GM04504 (cell line): ENCODE measurements at places on chromosomes 6 and 20.

DNA sequence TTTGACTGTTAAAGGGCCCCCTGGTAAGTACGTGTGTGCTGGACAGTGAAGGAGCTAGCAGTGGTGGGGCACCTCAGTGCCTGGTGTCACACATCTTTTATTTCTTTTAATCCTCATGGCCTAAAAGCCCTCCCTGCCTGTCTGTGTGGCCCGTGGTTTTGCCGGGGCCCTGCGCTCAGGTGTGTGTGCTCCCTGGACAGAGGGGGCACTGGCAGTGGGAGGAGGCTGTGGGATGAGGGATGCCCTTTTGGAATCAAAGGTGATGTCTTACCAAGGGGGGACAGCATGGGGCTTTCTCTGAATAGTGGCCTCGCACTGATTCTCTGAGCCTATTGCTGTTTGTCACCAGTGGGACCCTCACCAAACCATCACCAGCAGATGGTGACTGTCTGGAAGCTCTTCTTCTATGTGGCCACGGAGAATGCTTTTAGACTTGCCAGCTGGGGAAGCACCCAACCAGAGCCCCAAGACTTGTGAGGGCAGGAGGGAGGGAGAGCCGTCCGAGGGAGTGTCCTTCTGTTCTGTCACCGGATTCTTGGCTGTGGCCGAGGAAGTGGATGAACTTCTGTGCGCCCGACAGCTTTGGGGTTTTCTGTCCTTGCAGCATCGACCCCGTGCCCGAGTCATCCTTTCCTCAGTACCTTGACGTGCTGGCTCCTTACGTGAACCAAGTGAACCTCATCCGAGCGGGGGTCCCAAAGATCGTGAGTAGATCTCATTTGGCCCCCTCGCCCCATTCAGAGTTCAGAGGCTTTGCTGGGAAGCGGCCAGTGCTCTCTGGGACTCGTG lies 18.1 kb downstream of the PNLDC1 start:
- no peak for DNase-seq

DNA sequence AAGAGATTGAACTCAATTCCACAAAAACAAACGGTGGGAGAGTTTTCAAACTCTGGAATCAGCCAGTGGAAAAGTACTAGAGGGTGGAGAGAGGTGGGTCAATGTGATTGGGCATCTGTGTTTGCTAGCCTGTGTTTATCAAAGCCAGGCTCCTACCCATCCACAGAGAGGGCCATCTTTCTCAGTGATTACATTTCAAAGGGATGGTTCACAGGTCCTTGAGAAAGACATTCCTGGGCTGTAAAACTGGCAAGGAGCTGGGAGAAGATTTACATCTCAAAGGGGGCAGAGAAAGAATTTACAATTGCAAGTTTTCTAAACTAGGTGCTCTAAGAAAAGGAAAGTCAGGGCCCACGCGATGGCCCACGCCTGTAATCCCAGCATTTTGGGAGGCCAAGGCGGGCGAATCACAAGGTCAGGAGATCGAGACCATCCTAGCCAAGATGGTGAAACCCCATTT lies 146.8 kb upstream of the UST start:
- DNase-seq = no peak

DNA sequence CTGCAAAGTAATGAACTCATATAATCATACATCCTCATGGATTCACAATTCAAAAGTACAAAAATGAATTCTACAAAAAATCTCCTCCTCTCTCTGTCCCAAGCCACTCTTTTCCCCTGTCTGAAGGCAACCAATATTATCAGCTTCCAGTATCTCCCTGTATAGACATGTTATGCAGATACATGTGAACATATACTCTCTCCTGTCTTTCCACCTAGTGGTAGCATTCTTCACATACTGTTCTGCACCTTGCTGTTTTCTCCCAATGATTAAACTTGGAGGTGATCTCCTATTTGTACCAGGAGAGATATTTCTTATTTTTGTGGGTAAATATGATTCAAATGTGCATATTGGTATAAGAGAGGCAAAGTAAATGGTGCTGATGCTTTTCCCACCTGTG lies 416.4 kb downstream of the EPM2A start:
- DNase-seq = no peak

GRCh38 chr6:15874326-15874725 lies 211.5 kb upstream of the DTNBP1 start:
- DNase-seq = no peak

DNA sequence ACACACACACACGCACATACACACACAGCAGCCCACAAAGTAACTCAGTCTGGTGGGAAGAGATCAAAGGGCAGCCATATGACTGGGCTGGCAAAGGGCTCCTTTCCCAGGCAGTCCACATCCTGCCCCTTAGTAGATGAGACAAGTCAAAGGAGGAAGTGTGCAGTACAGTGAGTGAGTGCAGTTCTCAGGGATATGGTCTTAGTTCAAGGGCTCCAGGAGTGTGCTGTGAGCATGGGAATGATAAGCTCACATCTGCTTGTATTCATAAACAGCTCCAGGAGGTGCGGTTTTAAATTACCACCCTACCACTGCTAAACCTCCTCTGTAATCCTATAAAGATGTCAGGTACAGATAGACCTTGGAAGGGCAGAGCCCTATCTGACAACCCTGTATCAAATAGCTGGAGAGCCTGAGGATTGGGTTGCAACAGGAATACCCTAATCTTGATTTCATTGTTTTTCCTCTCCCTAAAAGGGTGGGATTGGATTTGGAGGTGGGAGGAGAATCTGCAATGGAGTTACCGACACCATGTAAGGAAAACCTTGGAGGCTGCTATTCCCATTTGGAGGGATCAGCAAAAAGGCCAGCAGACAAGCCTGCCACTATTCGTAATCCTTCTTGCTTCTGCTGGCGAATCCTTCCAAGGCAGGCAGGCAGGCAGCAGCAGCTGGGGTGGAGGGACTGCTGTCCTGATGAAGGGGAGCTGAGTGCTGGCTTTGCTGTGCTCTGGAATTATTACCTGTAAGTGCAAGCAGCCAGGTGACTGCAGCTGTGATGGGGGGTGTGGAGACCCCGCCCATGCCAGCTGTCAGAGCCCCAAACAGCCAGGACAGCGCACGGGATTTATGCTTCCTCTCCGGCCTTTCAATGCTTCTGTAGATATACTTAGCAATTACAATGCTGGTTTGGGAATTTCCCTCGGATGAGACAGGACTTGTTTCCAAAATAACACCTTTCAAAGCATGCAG lies 342.7 kb downstream of the PRL start:
- DNase-seq = peak; percentile 15

DNA sequence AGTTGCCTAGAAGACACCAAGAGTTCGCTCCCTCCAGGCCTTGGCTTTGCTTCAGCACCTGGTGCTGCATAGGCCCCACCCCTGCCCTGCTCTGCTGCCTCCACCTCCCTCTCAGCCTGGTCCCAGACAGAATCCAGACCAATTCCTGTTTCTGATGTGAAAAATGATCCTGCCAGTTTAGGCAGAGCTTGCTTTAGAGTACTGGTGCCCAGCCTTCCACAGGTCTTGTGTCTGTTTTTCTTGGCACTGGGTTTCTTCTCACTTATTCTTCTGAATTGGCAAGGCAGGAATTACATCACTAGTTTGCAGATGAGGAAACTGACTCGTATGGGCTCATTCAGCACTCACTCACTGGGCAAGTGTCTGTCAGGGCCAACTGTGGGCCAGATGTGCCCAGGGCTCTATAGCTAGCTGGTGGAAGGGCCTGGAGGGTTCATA lies 53.0 kb downstream of the HLA-A start:
- DNase-seq = no peak

DNA sequence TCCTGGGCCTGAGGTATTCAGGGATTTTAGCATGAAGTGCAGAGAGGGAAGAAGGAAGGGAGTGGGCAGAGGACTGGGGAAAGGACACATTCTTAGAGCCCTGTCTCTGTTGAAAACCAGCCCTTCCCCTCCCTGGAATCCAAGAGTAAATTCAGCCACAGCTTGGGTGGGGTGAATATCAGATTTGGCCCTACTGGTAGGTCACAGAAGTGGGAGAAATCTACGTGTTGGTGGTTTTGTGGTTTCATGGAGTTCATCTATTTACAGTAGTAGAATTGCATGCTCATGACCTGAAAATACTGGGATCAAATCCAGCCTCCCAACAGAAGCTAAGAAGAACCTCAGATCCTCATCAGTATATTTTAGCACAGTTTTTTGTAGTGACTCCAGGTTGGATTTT lies 404.4 kb downstream of the BMP2 start:
- no peak for DNase-seq

GRCh38 chr6:136550045-136550329 lies 235 bp downstream of the MAP7 start:
- no peak for DNase-seq

GRCh38 chr6:89134723-89135122 lies 11.1 kb upstream of the PM20D2 start:
- no peak for DNase-seq

- no peak for DNase-seq
Measured at GRCh38 chr6:159831373-159831679, 31.2 kb downstream of the PNLDC1 start.

- peak; percentile 64 for DNase-seq
Measured at GRCh38 chr6:125102891-125103290, 50.7 kb upstream of the TPD52L1 start.

DNA sequence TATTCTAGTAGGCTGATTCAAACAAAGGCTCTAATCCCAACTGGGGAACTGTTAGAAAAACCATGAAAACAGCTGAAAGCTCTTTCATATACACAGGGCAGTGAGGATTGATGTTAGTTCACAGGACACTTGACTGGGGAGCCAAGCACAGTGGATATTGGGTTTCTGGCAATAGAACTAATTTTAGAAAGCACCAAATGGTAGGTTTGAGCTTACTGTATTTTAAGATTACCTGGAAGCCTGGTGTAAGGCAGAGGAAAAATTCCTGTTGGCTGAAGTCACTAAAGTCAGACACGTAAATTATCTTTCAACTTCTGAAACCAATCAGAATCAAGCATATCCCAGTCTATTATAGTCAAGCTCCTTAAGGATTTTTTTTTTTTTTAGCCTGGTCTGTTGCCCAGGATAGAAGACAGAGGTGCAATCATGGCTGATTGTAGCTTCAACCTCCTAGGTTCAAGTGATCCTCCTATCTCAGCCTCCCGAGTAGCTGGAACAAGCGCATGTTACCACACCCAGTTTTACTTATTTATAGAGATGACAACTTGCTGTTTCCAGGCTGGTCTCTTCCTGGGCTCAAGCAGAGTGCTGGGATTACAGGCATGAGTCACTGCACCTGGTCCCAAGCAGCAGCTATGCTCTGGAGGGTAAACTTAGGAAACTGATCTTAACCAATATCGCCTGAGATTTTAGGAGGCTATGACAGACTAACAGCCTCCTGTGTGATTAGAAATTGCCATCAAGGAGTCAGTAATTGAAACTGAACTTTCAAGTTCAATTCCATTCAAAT lies 32.5 kb upstream of the SYNCRIP start:
- no peak for DNase-seq

DNA sequence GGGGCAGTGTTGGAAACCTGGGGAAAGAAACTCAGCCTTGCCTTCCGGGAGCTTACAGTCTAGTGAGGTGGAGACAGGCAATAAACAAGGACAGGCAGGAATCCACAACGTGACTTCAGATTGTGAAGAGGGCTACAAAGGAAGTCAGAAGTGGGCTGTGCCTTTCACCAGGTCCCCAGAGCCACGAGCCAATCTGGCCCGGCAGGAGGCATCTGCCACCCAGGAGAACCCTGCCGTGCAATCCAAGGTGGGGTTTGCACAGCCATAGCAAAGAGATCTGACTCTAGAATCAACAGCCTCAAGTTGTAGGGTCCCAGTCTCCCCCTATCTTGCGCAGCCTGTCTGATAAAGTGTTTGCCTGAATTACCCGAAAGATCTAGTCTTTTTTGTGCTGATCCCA lies 5.5 kb downstream of the SLC32A1 start:
- no peak for DNase-seq

GRCh38 chr6:12473494-12473893 lies 183.3 kb downstream of the EDN1 start:
- no peak for DNase-seq

DNA sequence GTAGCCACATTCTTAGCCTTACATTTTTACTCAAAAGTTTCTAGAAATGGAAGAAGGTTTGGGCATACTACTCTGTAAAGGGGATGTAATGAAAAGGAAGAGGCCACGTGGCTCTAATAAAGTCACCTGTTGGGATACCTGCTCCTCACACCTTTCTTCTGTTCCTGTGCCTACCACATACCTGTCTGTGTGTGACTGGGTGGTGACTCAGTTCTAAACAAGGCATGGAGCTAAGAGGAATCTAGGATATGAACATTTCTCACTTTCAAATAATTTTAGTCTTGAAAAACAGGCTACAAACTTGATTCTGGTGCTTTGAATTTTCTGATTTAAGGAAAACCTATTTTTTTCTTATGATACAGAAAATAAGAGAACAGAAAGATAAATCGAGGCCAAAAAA lies 363.6 kb downstream of the RFPL4B start:
- no peak for DNase-seq

DNA sequence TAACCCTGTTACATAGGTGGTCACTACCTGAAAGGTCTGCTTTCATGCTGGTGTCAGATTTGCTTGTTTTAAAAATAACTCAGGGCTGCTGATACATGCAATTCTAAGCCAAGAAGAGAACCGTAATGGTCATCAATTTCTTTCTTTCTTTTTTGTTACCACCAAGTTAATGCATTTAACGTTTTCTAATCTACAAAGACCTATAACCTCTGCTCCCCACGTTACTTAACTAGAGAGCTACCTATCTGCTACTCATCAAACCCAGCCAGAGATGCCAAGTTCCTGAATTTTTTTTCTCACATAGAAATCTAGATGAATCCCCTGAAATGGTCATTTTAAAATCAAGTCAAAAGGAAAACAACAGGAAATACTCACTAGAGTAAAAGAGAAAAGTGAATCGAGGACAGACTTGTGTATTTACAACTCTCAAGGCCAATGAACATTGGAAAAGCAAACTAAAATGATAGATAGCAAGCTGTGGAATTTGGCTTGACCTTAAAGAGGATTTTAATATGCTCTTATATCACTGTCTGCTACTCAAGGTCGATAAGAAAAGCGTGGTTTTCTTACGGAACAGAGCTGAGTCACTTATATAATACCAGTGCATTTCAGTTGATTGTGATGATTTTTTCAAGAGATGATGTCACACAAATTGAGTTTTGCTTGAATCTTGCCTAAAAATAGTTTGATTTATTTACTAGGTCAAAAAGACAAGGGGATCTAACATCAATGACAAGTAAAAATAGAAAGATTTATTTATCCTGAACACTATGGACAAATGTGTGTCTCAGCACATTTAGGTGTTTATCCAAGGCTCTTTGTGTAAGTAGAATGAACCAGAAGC lies 67.9 kb downstream of the SGK1 start:
- no peak for DNase-seq
